ENCODE measurements at places on chromosomes 3 and 15. TPM values are rescaled to one million over a fixed set of nuclear protein-coding genes. Genes with fewer than 3 reads are reported as not detected.

DNA sequence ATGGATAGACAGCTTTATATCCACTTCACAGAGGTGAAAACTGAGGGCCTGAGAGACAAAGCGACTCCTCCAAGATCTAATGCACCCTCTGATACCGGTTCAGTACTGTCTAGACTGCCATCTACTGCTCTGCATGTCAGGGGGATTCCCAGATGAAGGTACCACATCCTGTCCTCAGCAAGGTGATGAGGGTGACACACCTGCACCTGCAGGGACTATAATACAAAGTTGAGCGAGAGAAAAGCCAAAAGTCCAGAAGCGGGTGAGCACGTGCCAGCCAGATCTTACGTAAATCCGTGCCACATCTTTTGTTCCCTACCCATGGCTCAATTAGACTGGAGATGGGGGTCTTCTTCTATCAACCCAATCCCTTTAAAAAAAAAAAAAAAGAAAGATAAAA, 32.4 kb upstream of the HES1 start:
- H3K4me3 ChIP-seq: no peak overlapping the region
- H3K27me3 ChIP-seq: no peaks in the 10 kb centered on the region
- H3K36me3 ChIP-seq: no peaks in the 10 kb centered on the region
- no peak overlapping the region for H3K27ac ChIP-seq

- H3K27ac ChIP-seq: no peak overlapping the region
- no peak overlapping the region for H3K4me3 ChIP-seq
- peaks cover 16% of the 10 kb centered on the region for H3K4me1 ChIP-seq
- DNase-seq: no peak
These were observed 73.8 kb upstream of the HEG1 start for GRCh38 chr3:125129512-125129997.

DNA sequence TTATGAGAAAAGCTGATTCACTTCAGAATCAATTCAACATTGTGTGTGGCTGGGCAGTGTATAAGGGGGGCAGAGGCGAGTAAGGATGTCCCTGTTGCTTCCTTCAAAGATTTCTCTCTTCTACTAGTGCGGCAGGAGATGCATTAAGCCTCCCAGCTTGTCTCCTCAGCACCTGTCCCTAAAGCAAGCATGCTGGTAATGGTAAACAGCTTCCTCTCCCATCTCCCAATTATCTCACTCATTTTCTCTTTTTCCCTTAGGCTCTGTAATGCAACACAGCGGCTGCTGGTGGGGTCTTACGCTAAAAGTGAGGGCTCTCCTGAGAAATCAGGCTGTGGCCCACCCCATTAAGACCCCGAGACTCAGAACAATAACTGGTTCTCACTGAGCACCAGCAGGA, 306.4 kb upstream of the ROPN1 start:
- H3K4me1 ChIP-seq: no peaks in the 10 kb centered on the region
- H3K27ac ChIP-seq: no peak overlapping the region
- H3K36me3 ChIP-seq: no peaks in the 10 kb centered on the region
- no peak for DNase-seq
- H3K27me3 ChIP-seq: no peaks in the 10 kb centered on the region

DNA sequence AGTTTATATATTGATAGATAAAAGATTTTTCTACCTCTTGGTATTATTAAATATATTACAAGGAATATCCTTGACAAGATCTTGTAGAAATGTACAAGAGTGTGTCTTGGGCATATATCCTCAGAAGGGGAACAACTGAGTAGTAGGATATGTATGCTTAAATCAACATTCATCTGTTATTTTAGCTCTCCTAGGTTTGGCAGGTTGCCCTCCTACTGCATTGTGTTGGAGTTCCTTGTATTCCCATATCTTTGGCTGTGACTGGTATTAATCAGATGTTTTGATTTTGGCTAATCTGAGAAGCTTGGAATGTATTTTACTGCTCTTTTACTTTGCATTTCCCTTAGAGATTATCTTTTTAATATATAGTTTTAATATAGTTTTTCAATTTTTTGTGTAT, 4.6 kb downstream of the MYRIP start:
- H3K36me3 ChIP-seq: no peaks in the 10 kb centered on the region
- H3K27ac ChIP-seq: no peak overlapping the region
- DNase-seq: no peak
- H3K4me3 ChIP-seq: no peak overlapping the region
- no peaks in the 10 kb centered on the region for H3K4me1 ChIP-seq

DNA sequence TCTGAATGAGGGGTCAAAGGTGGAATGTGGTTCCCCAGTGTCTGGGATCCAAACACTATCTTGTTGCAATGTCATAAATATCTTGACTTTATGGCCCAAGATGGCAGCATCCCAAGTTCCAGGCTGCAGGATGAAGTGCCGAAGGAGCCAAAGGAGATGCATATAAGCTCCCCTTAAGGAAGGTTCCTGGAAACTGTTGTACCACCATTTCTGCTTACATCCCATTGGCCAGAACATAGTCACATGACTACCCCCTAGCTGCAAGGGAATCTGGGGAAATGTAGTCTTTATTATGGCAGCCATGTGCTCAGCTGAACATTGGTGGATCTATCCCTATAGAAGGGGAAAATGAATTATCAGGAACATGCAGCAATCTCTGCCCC, 54.3 kb downstream of the BDH1 start:
- no peak overlapping the region for H3K27ac ChIP-seq
- no peak overlapping the region for H3K4me3 ChIP-seq
- H3K27me3 ChIP-seq: no peaks in the 10 kb centered on the region

The EIF4E3 gene
- 24.1 TPM for total RNA-seq

The CTXN2 gene
- total RNA-seq: not detected

The ALDH1A3 gene
- total RNA-seq: not detected

The CFAP92 gene
- 0.13 TPM for total RNA-seq

The GCHFR gene
- total RNA-seq: 19.5 TPM

Measured in CD8-positive, alpha-beta memory T cell (primary cell).